NCI-H1417 (cell line): ENCODE measurements at places on chromosomes 1 and 21.

DNA sequence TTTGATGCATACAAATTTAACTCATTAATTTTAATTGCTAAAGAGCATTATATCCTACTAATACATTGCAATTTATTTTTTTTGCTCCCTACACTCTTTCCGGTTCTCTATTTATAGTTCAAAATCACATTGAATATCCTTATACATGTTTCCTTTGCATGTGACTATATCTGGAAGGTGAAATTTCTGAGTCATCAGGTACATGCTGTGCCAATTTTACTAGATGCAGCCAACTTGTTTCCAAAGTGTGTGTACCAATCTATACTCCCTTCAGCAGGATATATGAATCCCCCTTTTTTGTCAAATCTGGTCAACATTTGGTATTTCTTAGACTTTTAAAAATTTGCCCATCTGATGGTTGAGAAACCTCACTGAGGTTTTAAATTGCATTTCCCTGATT, 602.9 kb upstream of the CAMK1G start:
- no peak for DNase-seq

DNA sequence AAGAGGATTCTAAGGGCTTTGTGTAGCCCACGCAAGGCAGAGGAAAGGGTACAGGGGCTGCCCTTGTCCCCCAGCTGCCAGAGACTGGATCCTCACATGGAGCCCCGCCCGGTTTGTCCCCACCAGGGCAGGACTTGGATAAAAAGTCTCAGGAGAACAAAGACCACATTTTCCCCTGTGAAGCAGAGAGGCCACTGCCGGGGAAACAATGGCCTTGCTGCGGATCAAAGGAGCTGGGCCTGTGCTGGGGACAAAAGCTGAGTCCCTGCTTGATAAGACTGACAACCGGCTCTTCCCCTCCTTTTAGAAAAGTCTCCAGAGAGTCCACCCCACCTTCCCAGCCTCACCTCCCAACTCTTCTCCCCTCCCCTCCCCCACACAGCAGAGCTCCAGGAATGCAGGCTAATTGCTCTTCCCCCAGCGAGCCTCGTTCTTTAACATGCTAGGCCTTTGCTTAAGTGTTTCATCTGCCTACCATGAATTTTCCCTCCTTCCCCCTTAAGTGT, 142.4 kb downstream of the PLPP3 start:
- DNase-seq, result no peak

DNA sequence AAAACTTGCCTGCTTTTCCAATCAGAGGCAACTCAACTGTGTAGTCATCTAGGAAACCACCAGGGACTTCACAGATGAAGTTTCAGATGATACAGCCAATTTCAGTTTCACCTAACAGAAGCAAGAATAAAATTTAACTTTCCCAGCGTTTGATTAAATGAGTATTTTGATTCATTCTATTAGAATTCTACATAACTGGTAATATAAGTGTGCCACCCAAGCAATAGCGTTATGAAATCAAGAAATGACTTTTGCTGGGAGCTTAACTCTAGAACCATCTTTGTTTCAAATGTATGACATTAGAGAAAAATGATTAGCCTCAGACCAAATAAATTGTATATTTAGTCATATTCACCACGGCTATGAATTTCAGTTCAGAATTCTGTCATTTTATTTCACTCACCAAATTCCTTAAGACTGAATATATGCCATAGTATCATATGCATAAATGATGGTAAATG, 239.3 kb downstream of the NRIP1 start:
- DNase-seq, result no peak

DNA sequence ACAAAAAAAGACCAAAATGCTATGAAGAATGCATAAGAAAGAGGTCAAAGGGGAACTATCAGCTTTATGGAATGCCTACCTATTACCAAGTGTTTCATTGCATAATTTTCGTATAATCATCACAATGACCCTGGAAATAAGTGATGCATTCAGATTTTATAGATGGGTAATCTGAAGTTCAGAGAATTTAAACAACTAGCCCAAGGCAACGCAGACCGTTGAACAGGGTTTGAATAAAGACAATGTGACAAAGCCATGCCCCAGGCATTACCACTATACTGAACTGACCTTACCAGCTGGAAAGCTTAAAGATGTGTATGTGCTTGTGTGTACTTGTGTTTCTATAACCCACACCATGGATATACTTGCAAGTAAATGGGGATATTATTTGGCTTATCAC, 827.6 kb upstream of the ADGRL2 start:
- DNase-seq, result no peak

- DNase-seq, result peak; percentile 73
Observed at GRCh38 chr1:17550729-17551584, 11.5 kb downstream of the ARHGEF10L start.

DNA sequence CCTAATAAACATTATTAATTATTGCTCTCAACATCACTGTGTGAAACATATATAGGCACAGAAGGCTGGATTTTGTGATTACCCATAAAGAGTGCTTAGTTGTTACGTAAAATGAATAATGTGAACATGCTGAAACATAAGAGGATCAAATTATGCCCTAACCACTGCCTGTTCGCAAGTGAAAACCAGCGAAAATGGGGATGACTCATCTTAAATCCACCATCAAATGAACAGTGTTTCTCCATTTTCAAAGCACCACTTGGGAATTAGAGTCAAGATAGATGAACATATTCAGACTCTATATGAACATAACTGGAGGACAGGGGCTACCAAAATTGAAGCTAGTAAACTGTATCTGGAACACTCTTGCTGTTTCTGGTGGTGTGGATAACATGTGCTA, 386.2 kb downstream of the HHIPL2 start:
- DNase-seq, result no peak
